ENCODE measurements at places on chromosomes 6 and 20.

- no peak for DNase-seq
Measured at GRCh38 chr6:92864966-92865555, 554.3 kb downstream of the EPHA7 start.

DNA sequence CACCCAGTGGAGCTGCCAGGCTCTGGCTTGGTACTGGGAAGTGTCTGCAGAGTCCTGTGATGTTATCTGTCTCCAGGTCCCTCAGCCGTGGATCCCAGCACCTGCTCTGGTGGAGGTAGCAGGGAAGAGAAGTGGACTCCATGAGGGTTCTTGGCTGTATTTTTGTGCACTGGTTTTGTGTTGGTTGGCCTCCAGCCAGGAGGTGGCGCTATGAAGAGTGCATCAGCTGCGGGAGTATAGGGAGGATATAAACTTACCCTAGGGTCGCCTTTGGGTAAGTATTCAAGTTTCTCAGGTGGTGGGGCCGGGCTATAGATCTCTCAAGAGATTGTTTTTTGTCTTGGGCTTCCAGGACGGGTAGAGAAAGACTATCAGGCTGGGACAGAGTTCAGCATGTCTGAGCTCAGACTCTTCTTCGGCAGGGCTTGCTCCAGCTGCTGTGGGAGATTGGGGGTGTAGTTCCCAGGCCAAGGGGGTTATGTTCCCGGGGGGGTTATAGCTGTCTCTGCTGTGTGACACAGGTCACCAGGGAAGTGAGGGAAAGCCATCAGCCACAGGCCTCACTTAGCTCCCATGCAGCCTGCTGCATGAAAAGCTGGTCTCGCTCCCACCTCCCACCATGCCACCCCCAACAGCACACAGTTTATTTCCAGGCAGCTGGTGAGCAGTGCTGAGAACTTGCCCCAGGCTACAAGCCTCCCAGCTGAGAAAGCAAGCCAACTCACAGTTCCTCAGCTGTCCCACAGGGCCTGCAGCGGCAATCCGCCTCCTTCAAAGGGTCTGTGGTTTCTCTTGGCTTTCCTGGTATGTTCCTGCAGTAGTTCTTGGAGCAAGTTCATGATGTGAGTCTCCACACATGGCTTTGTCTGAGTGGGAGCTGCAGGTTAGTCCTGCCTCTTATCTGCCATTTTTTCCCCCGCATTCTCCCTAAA is 115.7 kb downstream of the AIG1 start:
- DNase-seq: no peak

GRCh38 chr20:21767739-21768223 is 62.3 kb downstream of the PAX1 start:
- no peak for DNase-seq

DNA sequence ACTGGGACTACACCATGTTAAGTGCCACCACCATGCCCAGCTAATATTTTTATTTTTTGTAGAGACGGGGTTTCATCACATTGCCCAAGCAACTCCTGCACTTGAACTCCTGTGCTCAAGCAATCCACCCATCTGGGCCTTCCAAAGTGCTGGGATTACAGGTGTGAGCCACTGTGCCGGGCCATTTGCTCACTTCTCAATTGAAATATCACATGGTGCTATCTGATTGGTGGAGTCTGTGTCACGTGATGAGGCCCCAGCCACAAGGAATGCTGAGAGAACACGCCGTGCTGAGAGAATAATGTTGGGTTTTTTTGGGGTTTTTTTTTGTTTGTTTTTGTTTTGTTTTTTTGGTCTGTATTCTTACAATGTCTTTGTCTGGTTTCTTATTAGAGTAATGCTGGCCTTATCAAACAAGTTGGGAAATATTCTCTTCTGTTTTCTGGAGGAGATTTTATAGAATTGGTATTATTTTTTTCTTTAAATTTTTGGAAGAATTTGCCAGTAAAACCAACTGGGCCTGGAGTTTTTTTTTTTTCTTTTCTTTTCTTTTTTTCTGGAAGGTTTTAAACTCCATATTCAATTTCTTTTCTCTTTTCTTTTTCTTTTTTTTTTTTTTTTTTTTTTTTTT is 183.2 kb upstream of the KCNG1 start:
- DNase-seq: no peak

- DNase-seq: no peak
Measured at GRCh38 chr6:20575704-20576451, 41.6 kb downstream of the CDKAL1 start.

- no peak for DNase-seq
Measured at GRCh38 chr6:31158863-31159855, 770 bp downstream of the TCF19 start.

DNA sequence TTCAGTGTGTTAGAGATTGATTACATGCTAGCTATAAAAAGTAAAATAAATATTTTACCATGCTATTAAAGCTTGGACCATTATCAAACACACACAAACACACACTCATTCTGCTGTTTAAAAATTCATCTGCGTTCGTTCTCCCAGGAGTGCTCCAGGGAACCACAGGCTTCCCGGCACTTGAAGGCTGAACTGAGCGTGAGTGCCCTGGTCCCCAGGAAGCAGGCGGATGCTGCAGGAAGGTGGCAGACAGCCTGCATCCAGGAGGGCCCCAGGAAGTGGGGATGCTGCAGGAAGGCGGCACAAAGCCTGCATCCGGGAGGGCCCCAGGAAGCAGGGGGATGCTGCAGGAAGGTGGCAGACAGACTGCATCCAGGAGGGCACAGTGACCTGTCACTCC is 147.2 kb upstream of the SNX9 start:
- no peak for DNase-seq

Measured in D341Med (cell line).